ENCODE measurements at places on chromosomes 16 and 17.

DNA sequence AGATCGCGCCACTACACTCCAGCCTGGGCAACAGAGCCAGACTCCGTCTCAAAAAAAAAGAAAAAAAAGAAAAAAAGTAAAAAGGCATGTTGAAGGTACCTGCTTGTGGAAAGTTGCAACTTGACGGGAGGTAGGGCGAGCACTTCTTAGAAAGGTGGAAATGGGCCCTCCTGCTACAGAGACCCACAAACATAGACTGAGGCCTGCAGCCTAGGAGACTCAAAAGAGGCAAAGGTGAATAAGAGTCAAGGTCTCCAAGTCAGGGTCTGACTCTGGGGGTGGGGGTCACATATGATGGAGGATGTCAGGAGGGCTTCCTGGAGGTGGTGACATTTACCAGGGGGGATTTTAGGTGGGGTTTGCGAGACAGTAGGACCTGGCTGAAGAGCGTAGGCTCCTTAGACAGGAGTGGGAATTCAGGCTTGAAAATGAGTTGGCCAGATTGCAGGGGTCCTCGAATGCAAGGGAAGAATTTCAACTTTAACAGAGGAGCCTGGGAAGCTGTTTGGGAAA, 303.0 kb downstream of the SEC14L1 start:
- no peak for DNase-seq

- DNase-seq = no peak
Measured at GRCh38 chr16:5762362-5762761, 664.8 kb upstream of the EEF2KMT start.

GRCh38 chr17:43366891-43367736, 31.7 kb upstream of the ARL4D start:
- no peak for DNase-seq

GRCh38 chr16:68093816-68094613, 8.8 kb downstream of the NFATC3 start:
- DNase-seq = peak; percentile 36

DNA sequence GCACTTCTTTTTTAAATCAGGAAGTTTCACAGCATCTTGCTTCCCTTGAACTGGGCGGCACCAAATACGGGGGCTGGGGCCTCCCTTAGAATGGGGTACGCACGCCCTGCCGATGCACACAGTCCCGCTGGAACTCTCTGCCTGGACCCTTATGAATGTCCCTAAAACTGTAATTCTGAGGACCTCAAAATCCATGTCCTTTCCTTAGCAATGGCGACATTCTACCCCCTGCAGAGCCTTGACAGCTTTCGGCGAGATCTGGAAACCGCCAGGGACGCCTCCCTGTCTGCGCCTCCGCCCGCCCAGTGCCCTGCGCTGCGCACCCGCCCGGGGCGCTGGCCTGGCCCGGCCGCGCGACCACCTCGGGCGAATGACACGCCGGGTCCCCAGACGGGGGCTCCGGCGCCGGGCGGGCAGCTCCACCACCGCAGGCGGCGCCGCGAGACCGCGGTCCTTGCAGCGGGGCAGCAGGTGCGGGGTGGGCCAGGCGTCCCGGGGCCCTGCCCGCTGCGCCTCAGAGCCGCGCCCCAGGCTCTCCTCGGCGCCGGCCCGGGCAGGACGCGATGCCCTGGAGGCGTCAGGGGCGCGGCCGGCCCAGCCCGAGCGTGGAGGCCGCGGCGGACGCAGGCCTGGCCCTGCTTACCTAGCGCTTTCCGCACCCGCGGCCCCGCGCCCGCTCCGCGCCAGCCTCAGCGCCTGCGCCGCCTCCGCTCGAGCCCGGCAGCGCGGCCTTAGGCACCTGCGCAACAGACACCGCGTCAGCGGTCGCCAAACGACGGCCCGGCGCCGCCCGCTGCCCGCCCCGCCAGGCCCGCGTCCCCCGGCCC, 548 bp downstream of the HAGH start:
- peak; percentile 90 for DNase-seq

DNA sequence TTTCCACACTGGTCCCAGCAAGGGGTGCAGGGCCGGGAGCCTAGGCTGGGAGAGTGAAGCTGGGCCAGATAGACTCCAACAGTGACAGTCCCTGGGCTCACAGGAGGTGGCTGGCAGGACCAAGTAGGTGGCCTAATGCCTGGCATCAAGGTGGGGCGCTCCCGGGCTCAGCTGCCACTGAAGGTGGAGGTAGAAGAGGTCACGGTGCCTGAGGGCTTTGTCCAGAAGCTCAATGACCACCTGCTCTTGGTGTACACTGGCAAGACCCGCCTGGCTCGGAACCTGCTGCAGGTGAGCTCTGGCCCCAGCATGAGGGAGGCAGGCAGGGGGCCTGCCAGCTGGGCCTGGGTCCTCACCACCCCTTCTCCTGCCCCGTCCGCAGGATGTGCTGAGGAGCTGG, 23.8 kb downstream of the FCSK start:
- DNase-seq = no peak

All from suppressor macrophage (primary cell).